Keratinocyte (primary cell): ENCODE measurements at places on chromosomes 4 and X. TPM values are rescaled to one million over a fixed set of nuclear protein-coding genes. Genes with fewer than 3 reads are reported as not detected.

GRCh38 chrX:38273453-38273852 lies 52.8 kb upstream of the SRPX start:
- no peak for DNase-seq

Gene ITGB1BP2
- 0.42 to 1.0 TPM (median 0.44 TPM) in 3 replicates for polyA plus RNA-seq

DNA sequence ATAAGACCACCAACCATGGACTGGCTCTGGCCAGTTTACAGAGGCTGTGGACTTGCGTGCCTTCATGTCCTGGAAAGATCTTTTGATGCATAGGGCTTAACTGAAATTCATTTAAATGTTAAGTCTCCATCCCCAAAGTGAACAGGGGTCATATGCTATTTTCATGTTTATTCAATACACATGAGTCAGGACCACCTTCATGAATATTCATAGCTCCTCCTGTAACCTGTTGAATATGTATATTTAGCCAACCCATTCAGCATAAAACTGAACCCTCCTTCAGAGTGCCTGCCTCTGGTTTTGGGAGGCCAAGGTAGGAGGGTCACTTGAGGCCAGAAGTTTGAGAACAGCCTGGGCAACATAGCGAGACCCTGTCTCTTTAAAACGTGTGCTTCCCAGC lies 7.1 kb downstream of the CTPS2 start:
- no peak for DNase-seq

- DNase-seq: no peak
Observed at GRCh38 chr4:116397714-116398113, 687.7 kb downstream of the TRAM1L1 start.

DNA sequence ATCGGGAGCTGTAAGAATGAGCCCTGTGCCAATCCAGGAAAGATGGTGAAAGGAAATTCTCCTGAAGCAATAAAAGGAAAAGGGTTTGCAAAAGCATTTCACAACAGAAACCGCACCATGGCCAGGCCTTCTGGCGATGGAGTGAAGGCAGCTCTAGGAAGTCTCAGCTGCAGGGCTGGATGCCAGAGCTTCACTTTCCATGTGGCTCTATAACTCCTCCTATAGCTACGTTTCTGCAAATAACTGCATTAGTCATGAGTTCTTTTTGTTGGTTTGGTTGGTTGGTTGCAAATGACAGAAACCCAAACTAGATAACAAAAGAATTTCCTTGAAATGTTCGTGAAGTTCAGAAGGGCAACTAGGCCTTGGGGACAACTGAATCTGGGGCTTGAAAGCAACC lies 84.6 kb downstream of the RELL1 start:
- DNase-seq: no peak
